ENCODE measurements at places on chromosomes 13 and 19.
A peak's percentile ranks its signal among the peaks of the same experiment; 100 is the strongest.

- DNase-seq, result no peak
Measured at GRCh38 chr13:30882996-30883766, 22.9 kb upstream of the MEDAG start.

GRCh38 chr19:45934551-45935230 is 20.1 kb upstream of the NANOS2 start:
- DNase-seq, result no peak

- DNase-seq, result no peak
Measured at GRCh38 chr13:40452741-40453334, 213.6 kb downstream of the FOXO1 start.

GRCh38 chr13:40193286-40194223 is 472.9 kb downstream of the FOXO1 start:
- DNase-seq, result no peak

DNA sequence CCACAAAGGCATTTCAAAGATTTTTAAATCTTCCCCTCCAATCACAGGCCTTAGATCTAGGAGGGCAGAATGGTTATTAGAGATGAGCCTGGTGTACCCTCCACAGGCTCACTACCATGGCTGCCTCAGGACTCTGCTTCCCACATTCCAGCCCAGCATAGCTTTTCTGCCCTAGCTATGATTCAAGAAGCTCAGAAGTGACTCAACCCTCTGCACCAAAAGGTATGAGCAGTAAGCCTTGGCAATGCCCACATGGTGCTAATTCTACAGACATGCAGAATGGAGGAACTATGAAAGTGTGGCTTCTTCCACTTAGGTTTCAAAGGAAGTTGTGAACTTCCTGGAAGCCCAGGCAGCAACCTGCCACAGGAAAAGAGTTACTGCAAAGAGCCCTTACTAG is 786.2 kb downstream of the SLITRK6 start:
- no peak for DNase-seq

DNA sequence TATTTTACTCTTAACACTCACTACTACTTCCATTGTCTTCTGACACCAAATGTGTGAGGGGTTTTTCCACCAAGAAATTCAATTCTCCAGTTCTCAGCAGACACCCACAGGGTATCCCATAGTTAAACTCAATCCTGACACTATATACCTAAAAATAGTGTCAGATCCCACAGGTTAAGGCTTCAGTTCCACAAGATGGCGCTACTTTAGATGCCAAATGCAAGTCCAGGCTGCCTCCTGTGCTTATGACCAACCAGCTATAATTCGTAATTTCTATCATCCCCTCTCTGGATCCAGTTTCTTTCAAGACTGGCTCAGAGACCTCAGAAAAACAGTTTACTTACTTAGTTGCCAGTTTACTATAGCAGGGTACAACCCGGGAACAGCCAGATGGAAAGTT is 1146.2 kb upstream of the SPRY2 start:
- peak; percentile 22 for DNase-seq

DNA sequence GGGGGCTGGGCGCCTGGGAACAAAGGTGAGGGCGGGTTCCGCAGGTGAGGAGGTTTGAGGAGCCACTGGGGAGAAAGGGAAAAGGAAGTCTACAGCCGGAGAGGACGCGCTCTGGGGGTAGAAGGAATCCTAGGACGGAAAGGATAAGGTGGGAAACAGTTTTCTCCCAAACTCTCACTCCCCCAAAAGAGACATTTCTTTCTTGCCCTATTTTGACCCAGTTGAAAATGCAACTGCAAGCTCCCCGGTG is 651 bp upstream of the POLR1D start:
- no peak for DNase-seq

DNA sequence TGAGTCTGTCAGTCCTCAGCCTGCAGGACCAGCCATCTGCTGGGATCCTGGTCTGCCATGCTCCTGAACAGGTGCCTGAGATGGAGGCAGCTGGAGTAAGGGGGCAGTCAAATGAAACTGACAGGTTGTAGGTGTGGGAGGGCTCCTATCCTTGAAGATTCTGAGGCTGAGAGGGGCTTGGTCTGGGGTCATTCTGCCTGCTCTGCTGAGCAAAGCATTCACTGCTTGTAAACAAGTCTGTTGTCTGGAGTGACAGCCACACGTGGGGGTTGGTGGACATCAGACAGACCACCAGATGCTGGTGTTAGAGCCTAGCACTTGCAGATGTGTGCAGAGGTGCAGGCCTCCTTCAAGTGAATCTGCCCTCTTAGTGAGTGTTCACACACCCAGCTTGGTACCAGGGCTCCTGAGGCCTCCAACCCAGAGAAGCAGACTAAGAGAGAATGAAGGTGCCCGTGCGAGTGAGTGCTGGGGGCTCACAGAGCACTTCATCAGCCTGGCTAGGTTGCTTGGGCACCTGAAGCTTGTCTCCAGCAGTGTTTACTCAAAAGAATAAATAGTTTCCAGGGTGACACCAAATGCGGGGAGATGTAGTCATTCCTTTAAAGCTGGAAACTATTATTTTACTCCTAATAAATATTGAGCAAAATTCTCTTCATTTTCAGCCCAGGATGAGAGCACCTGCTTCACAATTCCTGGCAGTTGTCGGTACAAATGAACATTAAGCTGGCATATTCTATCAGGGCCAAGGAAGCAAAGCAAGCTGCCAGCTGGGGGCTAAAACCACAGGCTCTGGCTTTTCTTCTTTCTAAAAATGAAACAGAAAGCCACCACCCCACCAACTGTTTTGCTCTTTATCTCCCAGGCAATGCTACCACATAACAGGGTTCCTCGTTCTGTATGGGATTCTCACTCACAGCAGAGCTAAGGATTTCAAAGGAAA is 82.3 kb downstream of the RNASEH2B start:
- no peak for DNase-seq

DNA sequence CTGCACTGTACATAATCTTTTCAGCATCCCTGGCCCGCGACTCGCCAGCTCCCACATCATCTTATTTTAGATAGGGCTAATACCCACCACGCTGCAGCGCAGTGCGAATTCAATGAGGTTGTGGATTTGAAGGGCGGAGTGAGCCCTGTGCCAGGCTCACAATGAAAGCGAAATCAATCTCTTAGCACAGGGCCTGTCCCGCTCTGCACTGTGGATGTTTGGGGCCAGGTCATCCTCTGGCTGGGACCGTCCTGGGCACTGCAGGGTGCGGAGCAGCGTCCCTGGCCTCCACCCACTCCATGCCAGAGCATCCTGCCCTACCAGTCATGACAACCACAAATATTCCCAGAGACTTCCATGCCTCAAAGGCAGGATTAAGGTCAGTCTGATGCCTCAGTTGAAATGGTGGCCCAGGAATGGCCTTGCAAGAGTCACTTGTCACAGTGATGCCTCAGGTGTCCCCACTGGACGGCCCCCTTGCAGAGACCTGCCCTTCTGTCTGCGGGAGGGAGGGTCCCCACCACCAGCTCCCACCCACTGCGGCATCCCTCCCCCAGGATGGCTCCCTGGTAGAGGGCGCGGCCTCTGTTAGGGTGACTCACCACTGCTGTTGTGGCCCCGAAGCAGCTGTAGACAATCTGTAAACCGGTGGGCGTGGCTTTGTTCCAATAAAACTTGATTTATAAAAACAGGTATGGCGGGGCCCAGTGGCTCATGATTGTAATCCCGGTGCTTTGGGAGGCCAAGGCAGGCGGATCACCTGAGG is 5.6 kb downstream of the UHRF1 start:
- DNase-seq, result peak; percentile 59

GRCh38 chr13:37490176-37490779 is 108.3 kb downstream of the POSTN start:
- no peak for DNase-seq

All from large intestine (tissue), 12 donors.